Stromal cell of bone marrow (primary cell): ENCODE measurements at places on chromosomes 7 and 10.

- no peak for DNase-seq
Observed at GRCh38 chr10:118680197-118680596, 74.6 kb downstream of the CACUL1 start.

DNA sequence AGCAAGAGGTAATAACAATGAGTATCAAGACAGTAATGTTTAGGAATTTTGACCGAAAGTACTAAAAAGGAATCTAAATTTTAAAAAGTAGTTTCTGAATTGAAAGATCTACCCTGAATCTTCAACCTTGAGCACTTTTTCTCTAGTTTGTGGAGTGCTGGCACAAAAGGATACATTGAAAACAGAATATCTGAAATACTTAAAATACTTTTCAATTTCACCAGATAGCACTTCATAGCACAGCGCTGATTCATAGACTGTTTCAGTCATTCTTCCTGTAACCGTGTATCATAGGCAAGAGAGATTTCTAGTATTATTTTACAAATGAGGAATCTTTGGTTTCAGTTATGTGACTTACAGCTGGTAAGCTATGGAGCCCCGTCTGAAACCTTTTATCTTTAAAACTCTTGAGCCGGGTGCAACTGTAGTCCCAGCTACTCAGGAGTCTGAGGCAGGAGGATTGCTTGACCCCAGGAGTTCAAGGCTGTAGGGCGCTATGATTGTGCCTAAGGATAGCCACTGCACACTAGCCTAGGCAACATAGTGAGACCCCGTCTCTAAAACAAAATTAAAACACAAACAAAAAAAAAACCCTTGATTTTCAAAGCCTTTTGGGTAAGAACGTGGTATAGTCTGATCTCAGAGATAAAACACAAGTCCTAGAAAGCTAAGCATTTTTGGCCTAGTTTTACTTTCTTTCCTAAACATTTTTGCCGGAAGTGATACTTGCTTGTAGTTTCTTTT, 35.1 kb downstream of the FHIP2A start:
- DNase-seq = no peak

GRCh38 chr10:79057481-79058275, 11.1 kb upstream of the ZMIZ1 start:
- DNase-seq = no peak

DNA sequence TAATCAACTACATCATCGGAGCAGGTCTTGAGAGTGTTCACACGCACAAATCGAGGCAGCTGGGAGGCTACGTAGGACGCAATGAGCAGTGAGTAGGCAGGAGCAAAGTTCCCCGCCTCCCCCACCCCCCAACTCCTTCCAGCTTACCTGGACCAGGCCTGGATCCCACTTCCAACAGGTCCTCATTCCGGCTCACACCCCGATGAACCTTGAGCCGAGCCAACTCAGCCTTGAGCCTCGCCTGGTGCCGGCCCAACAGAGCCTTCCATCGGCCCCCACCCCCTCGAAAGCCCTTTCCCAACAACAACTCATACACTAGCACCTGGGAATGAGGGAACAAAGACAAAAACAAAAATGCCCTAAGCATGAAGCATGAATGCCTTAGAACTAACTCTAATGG, 1.2 kb downstream of the NSUN5 start:
- DNase-seq = no peak

DNA sequence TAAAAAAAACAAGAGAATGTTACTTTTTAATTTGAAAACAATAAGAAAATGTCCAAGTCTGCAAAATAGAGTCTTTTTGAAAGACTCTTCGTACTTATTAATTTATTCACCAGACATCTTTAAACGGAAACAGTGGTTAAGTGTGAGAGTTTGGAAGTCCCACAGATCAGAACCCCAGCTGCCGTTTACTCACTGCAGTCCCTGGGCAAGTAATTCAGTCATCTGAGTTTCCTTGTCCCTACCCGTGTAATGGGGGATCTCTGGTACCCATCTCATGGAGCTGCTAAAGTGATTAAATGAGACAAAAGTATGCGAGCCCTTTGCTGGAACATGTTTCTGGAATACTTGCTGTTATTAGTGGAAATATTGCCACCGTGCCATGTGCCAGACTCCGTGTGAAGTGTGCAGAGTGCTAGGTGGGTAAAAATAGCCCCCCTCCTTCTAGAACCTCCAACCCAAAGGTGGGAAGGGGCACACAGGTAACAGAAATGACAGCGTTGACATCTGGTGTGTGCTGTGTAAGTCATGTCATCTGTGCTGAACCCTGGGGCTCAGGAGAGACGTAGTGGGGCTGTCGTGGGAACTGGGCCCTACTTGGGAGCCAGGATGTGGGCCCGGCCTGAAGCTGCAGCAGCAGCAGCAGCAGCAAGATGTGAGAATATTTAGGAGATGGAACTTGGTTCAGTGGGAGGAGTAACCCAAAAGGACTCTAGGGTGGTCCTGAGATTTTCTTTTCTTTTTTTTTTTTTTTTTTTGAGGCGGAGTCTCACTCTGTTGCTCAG, 140.5 kb downstream of the CUX1 start:
- no peak for DNase-seq

GRCh38 chr10:32341596-32341995, 5.4 kb downstream of the EPC1 start:
- DNase-seq = no peak

GRCh38 chr7:107119376-107120105, 49.3 kb upstream of the HBP1 start:
- DNase-seq = no peak

GRCh38 chr7:20665096-20665495, 49.6 kb downstream of the ABCB5 start:
- no peak for DNase-seq

DNA sequence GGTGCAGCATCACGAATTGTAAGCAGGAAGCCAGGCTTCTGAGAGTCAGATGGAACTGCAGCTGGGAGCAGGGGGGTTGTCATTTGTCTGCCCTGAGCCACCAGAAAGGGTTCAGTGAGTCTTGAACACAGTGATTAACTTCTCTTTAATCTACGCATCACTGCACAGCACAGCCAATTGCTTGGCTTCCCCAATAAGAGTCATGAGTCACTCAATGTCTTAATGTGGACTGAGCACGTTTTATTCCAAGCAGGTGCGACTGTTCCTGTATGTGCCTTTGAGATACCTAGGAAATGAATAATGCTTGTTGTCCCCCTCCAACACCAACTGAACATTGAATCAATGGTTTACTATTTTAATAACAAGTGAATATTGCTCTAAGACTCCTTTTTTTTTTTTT, 26.0 kb upstream of the PLEKHA1 start:
- no peak for DNase-seq

DNA sequence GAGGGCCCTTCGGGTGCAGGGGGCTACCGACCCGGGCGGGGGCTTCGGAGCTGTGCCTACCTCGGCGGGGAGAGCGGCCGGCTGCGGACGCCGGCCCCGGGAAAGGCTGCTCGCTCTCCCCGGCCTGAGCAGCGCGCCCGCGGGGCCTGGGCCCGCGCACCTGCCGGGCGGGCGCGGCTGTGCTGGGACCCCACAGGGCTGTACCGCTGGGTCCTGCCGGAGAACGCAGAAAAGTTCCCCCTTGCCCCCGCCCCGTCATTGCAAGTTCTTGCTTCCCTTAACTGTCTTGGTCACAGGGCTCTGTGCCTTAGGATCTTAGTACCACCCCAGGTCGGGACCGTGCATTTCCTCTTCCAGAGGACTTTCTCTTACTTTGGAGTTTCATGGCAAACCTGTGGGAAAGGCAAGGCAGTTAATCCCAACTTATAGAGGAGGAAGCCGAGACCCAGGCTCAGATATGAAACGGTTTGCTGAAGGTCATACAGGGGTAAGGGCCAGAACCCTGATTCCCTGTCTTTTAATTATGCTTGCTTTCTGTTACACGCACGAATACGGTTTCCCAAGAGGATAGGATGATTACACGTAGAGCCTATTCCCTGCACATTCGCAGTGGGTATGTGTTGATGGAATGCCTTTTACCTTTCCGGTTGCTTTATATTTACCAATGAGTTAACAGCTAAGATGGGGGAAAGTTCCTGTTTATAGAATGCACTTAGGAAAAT, 652 bp downstream of the PCGF5 start:
- DNase-seq = no peak

- DNase-seq = no peak
Observed at GRCh38 chr7:56099653-56100052, 6.6 kb downstream of the CHCHD2 start.

DNA sequence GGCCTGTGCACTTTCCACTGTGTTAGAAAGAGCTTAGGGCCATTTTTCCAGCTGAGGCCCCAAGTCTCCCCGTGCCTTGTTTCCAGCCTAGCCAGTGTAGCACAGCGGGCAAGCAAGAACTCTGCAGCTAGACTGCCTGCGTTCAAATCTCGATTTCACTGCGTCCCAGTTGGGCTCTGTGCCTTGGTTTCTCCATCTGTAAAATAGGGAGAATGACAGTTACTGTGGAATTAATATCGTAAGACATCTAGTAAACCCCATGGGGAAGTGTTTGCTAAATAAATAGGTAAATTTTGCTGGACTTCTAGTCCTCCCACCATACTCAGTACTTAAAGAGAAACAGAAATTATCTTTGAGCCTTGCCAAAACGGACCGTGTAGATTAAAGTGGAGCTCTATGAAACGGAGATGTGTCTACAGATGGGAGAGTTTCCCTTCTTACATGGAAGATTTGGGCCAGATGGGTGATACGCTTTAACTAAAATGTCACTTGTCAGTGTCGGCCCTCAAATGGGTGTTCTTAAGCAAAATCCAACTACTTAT, 3.5 kb upstream of the HKDC1 start:
- DNase-seq = no peak

- DNase-seq = no peak
Observed at GRCh38 chr10:48554656-48555055, 50.2 kb downstream of the ARHGAP22 start.

- DNase-seq = no peak
Observed at GRCh38 chr10:30463944-30464451, 30.0 kb downstream of the MAP3K8 start.

GRCh38 chr7:107286751-107287621, 118.2 kb downstream of the HBP1 start:
- no peak for DNase-seq

- DNase-seq = no peak
Observed at GRCh38 chr7:3092468-3092867, 48.8 kb upstream of the CARD11 start.

DNA sequence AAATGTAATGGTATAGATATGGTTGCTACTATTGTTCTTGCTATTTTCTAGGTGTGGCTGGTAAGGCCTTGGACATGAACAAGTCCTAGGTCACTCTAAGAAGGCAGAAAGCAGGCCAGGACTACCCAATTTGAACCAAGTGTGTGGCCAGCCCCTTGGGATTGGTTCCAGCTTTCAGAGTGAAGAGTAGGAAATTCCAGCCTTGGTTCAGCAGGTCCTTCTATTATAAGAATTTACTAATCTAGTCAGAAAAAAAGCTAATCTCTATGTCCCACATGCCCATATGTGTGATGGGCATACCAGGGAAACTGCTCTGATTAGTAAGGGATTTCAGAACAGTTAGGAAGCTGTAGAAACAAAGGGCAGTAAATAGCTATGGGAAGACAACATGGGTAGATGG, 7.8 kb upstream of the TARP start:
- no peak for DNase-seq

DNA sequence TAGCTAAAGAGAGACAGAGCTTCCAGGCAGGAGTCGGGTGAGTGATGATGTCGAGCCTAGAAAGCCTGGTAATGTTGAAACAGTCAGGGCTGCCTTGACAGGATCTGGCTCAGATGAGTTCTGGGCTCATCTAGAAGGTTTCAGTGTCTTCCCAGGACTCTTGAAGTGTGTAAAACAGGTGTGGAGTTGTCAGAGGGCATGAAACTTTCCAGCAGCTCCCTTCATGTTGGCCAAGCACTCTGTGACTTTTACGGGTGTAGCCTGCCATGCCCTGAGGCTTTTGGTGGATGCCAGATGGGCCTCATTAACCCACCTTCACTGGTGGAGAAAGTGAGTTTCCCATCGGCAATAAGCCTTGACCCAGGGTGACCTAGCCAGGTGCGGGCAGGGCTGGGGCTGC, 66.4 kb upstream of the PDCD4 start:
- no peak for DNase-seq

GRCh38 chr7:2510909-2511768, 8.4 kb upstream of the LFNG start:
- DNase-seq = no peak

DNA sequence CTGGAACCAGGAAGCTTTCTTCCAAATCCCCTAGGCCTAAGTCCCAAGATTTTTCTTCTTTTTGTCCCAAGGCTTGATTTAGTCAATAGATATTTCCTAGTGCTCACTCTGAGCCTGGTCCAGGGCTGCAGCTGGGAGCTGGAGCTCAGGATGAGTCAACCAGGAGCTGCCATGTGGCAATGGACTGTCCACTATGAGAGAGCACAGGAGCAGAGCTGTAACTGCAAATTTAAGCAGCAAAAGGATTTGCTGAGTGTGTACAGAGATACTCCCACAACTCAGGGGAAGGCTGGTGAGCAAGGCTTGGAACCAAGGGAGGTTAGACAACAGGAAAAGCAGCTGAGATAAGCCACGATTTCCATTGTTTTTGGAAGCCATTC, 92.1 kb upstream of the CXCL12 start:
- peak; percentile 74 for DNase-seq

- DNase-seq = no peak
Observed at GRCh38 chr10:64546073-64546472, 1024.9 kb downstream of the REEP3 start.

GRCh38 chr10:30098629-30099028, 39.2 kb upstream of the JCAD start:
- DNase-seq = peak; percentile 88

DNA sequence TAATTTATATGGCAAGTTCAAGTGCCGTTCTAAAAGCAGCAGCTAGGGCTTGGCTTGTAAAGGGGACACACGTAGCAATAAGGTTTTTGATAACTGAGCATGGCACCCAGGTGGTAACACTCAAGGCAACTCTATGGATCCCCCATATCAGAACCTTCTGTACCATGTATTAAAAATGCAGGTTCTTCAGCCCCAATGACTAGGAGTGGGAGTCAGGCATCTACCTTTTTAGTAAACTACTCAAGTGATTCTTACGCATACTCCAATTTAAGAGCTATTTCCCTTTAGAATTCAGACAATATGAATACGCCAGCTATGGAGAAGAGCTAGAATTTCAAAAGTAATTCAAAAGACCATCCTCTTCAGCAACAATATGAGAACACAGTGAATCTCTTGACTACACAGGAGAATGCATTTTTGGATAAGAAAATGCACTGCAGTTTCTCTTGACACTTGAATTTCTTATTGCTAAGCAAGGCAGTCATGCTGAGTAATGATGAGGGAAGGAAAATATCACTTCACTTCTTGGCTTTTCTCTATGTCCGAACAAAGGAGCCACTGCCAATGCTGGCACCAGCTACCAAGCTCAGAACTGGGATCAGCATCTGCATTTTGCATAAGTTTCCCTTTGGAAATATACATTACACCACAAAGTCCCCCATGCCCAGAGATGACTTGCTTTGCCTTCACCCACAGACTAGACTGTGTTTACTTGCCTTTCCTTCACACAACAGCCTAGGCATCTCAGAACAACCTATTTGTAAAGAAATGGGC, 53.5 kb downstream of the ABLIM1 start:
- DNase-seq = peak; percentile 38
